ENCODE measurements at places on chromosomes 5 and 9. TPM values are rescaled to one million over a fixed set of nuclear protein-coding genes. Genes with fewer than 3 reads are reported as not detected.
A peak's percentile ranks its signal among the peaks of the same experiment; 100 is the strongest.

GRCh38 chr5:23840083-23840482 is 332.7 kb downstream of the PRDM9 start:
- no peak for DNase-seq

DNA sequence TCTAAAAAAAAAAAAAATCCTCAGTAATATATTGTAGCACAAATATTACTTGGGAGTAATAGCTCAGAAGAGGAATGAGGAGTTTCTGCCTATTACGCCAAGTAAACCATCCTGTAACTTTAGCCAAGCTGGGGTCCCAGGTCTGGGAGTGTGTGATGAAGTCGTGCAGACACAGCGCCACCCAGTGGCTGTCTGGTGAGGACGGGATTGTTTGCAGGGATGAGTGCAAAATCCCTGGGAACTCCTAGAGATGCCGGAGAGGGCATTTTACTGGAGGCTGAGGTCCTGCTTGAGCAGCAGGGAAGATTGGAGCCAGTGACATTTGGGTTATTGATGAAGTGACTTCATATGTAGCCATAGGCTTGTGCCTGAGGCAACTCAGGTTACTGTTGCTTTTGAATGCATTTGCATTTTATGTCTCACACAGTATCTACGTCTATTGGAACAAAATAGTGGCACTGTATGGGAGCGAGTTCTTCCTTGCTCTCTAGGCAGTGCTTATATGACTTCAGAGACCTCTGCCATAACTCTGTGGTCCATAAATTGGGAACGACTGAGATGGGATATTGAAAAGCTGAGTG is 72.8 kb downstream of the PSAT1 start:
- DNase-seq, result peak; percentile 84

The PPP2R2B gene
- 11.5 TPM for polyA plus RNA-seq

- no peak for DNase-seq
Measured at GRCh38 chr5:147216552-147217154, 18.2 kb upstream of the STK32A start.

DNA sequence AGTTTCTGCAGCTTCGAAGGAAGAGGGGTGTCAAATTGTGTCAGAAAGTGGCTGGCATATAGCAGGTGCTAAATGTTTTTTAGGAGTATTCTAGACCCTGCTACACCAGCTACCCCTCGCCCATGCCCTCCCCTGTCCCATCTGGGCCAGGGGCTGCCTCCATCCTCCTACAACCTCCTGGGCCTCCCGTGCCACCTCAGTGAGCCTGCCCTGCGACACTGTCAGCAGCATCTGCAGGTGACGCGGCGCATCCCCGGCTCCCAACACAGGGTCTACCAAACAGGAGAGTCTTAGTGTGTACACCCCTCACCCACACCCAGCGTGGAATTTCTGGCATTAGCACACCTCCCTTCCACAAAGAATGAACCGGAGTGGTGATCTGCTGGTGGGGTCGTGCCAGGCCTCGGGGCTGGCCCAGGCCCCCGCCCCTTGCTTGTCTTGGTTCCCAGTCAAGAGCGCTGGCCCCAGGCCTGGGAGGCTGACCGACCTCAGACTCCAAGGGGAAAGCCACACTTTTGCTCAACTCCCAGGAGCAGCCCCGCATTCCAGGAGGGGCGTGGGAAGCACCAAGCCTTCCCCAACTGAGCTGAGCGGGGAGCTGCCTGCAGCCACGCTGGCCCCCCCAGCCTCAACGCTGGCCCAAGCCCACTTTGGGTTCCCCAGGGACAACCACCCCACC is 55.2 kb downstream of the NEURL1B start:
- DNase-seq, result no peak

The C5 gene
- 19.5 TPM for polyA plus RNA-seq

- no peak for DNase-seq
Measured at GRCh38 chr5:120499876-120500563, 35.9 kb downstream of the PRR16 start.

GRCh38 chr9:133677126-133678010 is 41.2 kb downstream of the DBH start:
- no peak for DNase-seq

GRCh38 chr9:132267660-132268059 is 87.1 kb downstream of the SETX start:
- DNase-seq, result no peak

The FGD3 gene
- polyA plus RNA-seq, result 6.5 TPM

- no peak for DNase-seq
Measured at GRCh38 chr9:135891027-135891631, 16.2 kb downstream of the CAMSAP1 start.

DNA sequence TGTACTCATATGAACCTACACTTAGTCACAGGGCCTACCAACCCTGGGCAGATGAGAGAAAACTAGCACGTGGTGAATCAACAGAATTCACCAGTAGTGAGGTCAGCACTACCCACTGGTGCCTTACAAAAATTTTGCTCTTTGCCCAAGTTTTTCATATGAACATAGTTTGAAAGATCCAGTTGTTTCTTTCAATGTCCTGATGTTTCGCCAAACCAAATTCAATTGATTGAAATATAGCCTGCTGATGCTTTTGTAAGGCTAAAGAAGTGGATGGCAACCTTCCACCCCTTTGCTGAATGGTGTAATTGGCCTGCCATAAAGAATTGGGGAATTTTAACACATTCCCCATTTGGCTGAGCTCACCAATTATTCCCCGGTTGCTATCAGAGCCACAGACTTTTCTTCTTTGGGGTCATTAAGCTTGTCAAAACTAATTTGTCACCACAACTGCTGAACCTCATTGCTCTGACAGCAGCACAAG is 339.2 kb downstream of the GLIS3 start:
- no peak for DNase-seq

The SNCB gene
- polyA plus RNA-seq, result 0.20 TPM

The ARL10 gene
- 16.8 TPM for polyA plus RNA-seq

- no peak for DNase-seq
Measured at GRCh38 chr9:113932906-113933584, 56.9 kb downstream of the ZNF618 start.

The FOXD4L4 gene
- not detected for polyA plus RNA-seq

DNA sequence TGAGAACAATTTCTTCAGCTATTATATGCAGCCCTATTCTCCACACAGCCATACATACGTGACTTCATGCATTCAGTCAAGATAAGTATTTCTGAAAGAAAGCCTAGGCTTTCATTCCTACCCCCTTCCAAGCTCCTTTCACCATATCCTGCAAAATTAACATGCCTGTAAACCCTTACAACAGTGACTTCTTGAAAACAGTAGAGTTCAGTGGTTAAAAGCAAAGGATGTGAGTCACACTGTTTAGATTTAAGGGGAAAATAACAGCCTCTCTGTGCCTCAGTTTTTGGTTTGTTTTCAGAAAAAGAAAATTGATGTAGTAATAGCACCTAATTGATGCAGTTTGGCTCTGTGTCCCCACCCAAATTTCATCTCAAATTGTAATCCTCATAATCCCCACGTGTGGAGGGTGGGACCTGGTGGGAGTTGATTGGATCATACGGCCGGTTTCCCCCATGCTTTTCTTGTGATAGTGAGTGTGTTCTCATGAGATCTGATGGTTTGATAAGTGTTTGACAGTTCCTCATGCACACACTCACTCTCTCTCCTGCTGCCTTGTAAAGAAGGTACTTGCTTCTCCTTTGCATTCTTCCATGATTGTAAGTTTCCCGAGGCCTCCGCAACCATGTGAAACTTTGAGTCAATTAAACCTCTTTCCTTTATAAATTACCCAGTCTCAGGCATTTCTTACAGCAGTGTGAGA is 264.8 kb downstream of the CETN3 start:
- DNase-seq, result no peak

DNA sequence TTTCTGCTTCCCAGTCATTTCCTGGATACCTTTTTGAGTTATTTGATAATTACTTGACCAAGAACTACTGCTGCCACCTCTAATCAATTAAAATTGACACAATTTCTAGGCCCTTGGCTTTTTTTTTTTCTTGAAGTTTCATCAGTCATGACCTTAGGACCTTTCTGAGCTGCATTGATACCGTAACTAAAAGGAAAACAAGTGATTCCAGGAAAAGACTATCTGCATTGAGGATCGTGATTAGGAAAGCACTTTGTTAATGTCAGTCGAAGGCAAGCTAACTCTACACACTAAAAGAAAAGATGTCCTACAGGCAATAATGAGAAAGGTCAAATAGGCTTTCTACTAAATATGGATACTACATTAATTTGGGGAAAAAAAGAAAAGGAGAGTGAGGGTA is 69.9 kb downstream of the ARSB start:
- DNase-seq, result no peak

DNA sequence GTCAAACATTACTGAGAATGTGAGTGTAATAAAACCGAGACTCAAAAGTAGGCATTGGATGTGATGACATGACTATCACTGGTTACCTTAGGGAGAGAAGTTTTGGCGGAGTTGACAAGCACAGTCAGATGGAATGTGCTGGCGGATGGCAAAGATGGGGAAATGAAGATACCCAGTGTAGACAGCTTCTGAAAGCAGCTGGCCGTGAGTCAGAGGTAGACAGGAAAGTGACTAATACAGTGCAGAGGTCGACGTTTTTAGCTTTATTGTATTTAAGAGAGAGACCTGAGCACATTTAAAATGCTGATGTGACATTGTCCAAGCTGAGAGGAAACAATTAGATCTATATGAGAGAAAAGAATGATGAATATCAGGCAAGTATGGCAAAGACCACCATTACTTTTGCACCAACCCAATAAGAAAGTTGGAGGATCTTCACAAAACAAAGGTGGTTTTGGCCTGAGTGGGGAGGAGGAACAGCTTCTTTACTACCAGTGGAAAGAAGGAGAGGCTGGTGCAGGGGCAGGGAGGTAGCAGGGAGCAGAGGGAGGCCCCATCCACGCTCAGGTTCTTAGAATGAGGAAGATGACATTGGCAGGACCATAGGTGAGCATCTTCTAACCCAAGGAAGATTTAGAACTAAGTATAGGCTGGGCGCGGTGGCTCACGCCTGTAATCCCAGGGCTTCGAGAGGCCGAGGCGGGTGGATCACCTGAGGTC is 36.7 kb upstream of the KCNIP1 start:
- no peak for DNase-seq

All from left kidney (tissue), 8 donors.